Naive thymus-derived CD4-positive, alpha-beta T cell (primary cell): ENCODE measurements at places on chromosomes 4 and X. TPM values are rescaled to one million over a fixed set of nuclear protein-coding genes. Genes with fewer than 3 reads are reported as not detected.
A peak's percentile ranks its signal among the peaks of the same experiment; 100 is the strongest.

- no peak overlapping the region for H3K4me3 ChIP-seq
- H3K4me1 ChIP-seq: no peaks in the 10 kb centered on the region
- DNase-seq: no peak
- H3K27ac ChIP-seq: no peak overlapping the region
- no peaks in the 10 kb centered on the region for H3K27me3 ChIP-seq
Observed at GRCh38 chr4:74738464-74739143, 55.7 kb downstream of the BTC start.

DNA sequence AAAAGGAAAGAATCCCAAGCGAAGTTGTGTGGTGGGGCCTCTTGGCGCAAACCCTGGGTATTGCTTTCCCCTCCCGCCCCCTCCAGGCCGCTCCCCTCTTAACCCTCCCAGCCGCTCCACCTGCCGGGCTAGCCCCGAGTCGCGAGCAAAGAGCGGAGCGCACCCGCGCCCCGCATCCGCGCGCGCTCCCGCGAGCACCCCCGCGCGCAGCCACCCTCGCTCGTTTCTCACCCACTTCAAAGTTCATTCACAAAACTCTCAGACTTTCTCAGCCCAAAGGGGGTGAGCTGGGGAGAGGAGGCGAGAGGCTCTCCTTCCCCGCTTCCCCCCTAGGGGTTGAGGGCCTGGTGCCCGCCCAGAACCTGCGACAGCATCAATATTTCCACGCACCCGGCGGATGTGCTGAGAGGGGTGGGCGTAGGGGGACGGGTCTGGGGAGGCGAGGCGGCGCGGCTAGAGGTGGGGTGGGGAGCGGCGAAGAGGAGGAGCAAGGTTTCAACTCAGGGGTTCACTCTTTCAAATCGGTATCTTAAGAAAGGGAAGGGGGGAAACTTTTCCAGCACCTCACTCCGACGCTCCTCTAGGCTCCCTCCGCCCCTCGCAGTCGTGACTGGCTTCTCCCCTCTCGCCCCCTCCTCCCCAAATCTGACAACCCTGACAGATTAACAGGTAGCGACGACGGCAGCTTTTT, 1.8 kb downstream of the MAML3 start:
- peak; percentile 93 for DNase-seq
- peak overlapping the region; percentile 99 for H3K4me3 ChIP-seq
- no peaks in the 10 kb centered on the region for H3K4me1 ChIP-seq
- no peaks in the 10 kb centered on the region for H3K27me3 ChIP-seq
- H3K27ac ChIP-seq: peak overlapping the region; percentile 84

DNA sequence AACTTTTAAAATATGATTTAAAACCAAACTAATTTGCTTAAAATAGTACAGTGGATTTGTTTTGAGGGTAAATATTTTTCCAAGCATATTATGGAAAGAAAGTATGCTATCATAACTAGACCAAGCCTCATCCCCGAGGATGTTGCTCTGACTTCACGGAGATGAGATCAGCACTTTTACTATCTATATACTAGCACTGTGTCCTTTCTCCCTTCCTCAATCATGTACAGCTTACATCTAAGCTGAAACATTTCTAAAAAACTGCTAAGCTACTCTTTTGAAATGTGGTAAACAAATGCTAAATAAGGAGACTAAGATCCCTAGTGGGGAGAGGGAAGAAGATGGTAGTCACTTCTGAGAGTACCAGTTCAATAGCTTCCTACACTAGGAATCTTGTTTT, 23.8 kb downstream of the AMMECR1 start:
- no peak overlapping the region for H3K4me3 ChIP-seq
- H3K27me3 ChIP-seq: no peaks in the 10 kb centered on the region
- no peaks in the 10 kb centered on the region for H3K36me3 ChIP-seq
- DNase-seq: no peak
- no peaks in the 10 kb centered on the region for H3K4me1 ChIP-seq
- no peak overlapping the region for H3K27ac ChIP-seq

GRCh38 chrX:14039344-14039743, 9.7 kb upstream of the GEMIN8 start:
- DNase-seq: peak; percentile 44
- H3K4me3 ChIP-seq: no peak overlapping the region
- H3K4me1 ChIP-seq: no peaks in the 10 kb centered on the region
- no peak overlapping the region for H3K27ac ChIP-seq

GRCh38 chrX:46710425-46710824, 48.5 kb downstream of the SLC9A7 start:
- H3K4me3 ChIP-seq: no peak overlapping the region
- no peak overlapping the region for H3K27ac ChIP-seq
- H3K36me3 ChIP-seq: no peaks in the 10 kb centered on the region

DNA sequence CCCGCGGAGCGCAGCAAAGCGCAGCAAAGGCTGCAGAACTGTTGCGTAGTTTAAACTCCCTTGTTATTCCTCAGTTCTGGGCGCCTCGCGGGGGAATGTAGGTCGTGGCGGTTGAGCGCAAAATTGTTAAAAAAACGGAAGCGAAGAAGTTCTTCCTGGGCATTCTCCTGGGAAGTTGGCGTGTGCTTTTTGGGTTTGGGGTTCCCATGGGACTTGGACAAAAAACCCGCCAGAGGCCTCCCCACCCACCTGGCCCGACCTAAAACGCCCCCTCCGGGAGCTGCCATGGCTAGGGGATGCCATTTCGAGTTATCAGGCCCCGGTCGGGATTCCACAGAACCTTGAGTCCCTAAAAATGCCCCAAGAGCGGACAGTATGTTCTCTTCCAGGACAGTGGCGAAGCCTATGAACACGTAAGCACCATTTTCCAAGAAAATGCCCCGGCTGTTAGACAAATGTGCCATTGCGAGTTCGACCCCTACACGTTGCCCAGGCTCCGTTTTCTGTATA, 8.9 kb downstream of the ZIC3 start:
- no peak overlapping the region for H3K27ac ChIP-seq
- no peak overlapping the region for H3K4me3 ChIP-seq
- H3K36me3 ChIP-seq: no peaks in the 10 kb centered on the region
- DNase-seq: no peak
- H3K27me3 ChIP-seq: no peaks in the 10 kb centered on the region

GRCh38 chr4:57147335-57148060, 37.3 kb upstream of the IGFBP7 start:
- H3K27ac ChIP-seq: no peak overlapping the region
- no peaks in the 10 kb centered on the region for H3K4me1 ChIP-seq
- H3K27me3 ChIP-seq: no peaks in the 10 kb centered on the region
- H3K4me3 ChIP-seq: no peak overlapping the region
- DNase-seq: no peak
- no peaks in the 10 kb centered on the region for H3K36me3 ChIP-seq

GRCh38 chr4:7101692-7102515, 34.0 kb upstream of the GRPEL1 start:
- no peaks in the 10 kb centered on the region for H3K27me3 ChIP-seq
- H3K4me1 ChIP-seq: peaks cover 15% of the 10 kb centered on the region
- peak overlapping the region; percentile 78 for H3K4me3 ChIP-seq
- peak; percentile 59 for DNase-seq
- H3K36me3 ChIP-seq: no peaks in the 10 kb centered on the region

- H3K36me3 ChIP-seq: no peaks in the 10 kb centered on the region
- H3K27ac ChIP-seq: no peak overlapping the region
- H3K4me1 ChIP-seq: no peaks in the 10 kb centered on the region
- DNase-seq: no peak
- no peak overlapping the region for H3K4me3 ChIP-seq
Observed at GRCh38 chr4:124065422-124065821, 647.1 kb downstream of the ANKRD50 start.

GRCh38 chr4:75781305-75781704, 56.9 kb downstream of the USO1 start:
- no peak for DNase-seq
- H3K4me3 ChIP-seq: no peak overlapping the region
- no peaks in the 10 kb centered on the region for H3K27me3 ChIP-seq
- peaks cover 40% of the 10 kb centered on the region for H3K36me3 ChIP-seq
- no peaks in the 10 kb centered on the region for H3K4me1 ChIP-seq

- H3K4me1 ChIP-seq: peaks cover 9% of the 10 kb centered on the region
- no peak overlapping the region for H3K27ac ChIP-seq
- no peaks in the 10 kb centered on the region for H3K36me3 ChIP-seq
- H3K27me3 ChIP-seq: no peaks in the 10 kb centered on the region
Observed at GRCh38 chrX:19849464-19850080, 37.8 kb downstream of the SH3KBP1 start.

GRCh38 chrX:105696870-105697269, 125.5 kb upstream of the NRK start:
- H3K4me3 ChIP-seq: no peak overlapping the region
- H3K36me3 ChIP-seq: no peaks in the 10 kb centered on the region
- no peak for DNase-seq
- no peaks in the 10 kb centered on the region for H3K27me3 ChIP-seq
- H3K27ac ChIP-seq: no peak overlapping the region

DNA sequence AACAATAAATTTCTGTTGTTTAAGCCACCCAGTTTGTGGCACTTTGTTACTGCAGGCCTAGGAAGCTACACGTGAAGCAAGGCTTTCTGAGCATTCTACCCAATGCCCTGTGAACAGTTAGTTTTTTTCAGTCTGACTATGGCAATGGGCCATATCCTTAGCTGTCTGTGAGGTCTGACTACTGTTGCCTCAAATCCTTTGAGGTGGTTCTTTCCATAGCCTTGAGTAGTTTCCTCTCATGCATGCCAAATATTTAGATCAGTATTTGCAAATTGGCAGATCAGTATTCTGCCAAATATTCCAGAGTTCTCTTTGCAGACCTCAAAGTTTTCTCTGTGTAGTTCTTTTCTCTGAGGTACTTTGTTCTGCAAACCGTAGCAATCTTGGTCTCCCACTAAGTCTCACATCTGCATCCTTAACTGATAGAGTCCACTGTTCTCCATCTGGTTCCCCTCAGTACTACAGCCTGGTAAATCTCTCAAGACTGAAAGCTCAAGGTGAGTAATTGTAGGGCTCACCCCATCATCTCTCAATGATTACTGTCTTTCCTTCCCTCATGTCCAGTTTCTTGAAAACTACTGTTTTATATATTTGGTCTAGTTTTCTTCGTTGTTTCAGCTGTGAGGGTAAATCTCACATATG, 984.9 kb upstream of the INTU start:
- H3K36me3 ChIP-seq: no peaks in the 10 kb centered on the region
- H3K27ac ChIP-seq: no peak overlapping the region
- no peaks in the 10 kb centered on the region for H3K4me1 ChIP-seq
- DNase-seq: no peak

DNA sequence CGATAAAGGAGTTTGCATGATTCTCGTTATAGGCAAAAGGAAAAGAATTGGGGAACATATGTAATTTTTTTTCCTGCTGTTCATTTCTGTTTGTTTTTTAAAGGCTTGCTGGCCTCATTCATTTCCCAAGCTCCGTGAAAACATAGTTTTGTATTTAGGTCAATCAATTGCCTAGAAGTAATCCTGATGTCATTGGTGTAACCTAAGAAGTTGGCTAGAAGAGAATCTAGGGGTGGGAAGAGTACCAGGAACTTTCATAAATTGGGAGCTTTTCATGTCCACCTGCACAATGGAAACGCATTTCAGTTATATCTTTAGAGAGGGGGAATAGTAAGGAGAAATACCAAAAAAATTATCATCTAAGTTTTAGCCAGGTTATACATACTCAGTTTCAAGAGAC, 3.8 kb downstream of the RAPGEF2 start:
- no peaks in the 10 kb centered on the region for H3K36me3 ChIP-seq
- no peaks in the 10 kb centered on the region for H3K27me3 ChIP-seq
- no peak for DNase-seq
- no peak overlapping the region for H3K27ac ChIP-seq

DNA sequence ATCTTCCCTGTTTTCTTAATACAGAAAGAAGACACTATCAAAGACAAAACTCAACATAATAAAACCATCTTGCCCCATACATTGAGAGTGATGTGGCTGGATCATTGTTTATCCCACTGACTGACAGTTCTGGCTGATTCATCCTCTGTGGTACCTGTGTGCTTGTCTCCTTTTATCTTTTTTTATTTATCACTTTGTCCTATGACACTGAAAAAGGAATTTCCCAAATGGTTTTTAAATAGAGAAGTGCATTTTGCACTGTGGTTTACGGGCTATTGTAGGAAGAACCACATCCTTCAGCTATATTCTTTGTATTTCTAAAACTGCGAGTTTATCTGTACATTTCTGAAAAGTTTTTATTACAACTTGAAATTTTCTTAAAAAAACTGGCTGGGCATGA, 15.0 kb downstream of the TTC29 start:
- DNase-seq: no peak
- H3K4me1 ChIP-seq: no peaks in the 10 kb centered on the region
- H3K4me3 ChIP-seq: no peak overlapping the region
- H3K27me3 ChIP-seq: no peaks in the 10 kb centered on the region
- H3K27ac ChIP-seq: no peak overlapping the region
- H3K36me3 ChIP-seq: no peaks in the 10 kb centered on the region

DNA sequence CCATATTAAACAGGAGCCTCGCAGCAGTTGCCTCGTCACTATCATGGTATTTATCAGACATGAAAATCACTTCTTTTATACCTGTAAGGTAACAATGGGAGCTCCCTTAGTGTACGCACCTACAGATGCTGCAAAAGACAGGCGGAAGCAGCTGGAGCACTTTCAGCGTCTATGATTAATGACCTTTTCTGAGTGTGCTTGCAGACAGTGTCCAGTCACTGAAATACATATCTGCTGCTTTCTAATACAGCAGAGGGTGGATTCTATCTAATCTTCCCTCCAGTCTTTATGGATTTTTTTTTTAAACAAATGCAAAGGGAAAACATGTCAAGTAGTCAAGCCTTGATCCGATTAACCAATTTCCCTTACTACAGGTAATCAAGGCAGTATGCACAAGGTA, 24.1 kb downstream of the DCTD start:
- H3K4me1 ChIP-seq: no peaks in the 10 kb centered on the region
- DNase-seq: no peak
- no peak overlapping the region for H3K27ac ChIP-seq
- H3K4me3 ChIP-seq: no peak overlapping the region

DNA sequence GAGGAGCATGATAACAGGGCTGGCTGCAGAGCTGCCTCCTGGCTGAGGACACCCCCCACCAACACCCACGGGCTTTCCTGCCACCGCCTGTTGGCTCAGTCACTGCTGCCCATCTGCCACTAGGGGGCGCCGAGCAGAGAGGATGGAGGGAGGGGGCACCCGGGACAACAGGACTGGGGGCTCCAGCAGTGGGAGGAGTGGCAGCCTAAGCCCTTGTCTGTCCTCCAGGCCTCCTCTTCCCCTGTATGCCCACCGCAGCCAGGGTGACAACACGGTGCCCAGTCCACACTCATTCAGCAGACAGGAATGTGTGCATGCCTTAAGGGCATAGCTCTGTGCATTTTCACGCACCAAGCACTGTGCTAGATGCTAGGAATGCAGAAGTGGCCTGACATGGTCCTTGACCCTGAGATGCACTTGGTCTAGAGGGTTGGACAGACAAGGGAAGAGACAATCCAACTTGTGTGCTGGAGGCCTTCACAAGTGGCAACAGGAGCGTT, 149.9 kb downstream of the AMMECR1 start:
- no peaks in the 10 kb centered on the region for H3K27me3 ChIP-seq
- no peaks in the 10 kb centered on the region for H3K36me3 ChIP-seq
- H3K4me1 ChIP-seq: no peaks in the 10 kb centered on the region
- H3K4me3 ChIP-seq: no peak overlapping the region

DIPK2B gene
- total RNA-seq: not detected in 2 replicates

MUC7 gene
- not detected in 2 replicates for total RNA-seq

RTL5 gene
- total RNA-seq: 0.10 and 0.17 TPM in 2 replicates

UGT2B17 gene
- not detected in 2 replicates for total RNA-seq

SUPT20HL1 gene
- not detected in 2 replicates for total RNA-seq

SHOX gene
- total RNA-seq: not detected

DRD5 gene
- not detected for total RNA-seq

SRPK3 gene
- not detected for total RNA-seq
